Stimulated activated CD8-positive, alpha-beta memory T cell treated with anti-CD3 and anti-CD28 coated beads, Interleukin-4, amount 100 ng/mL, for 4 hours (primary cell): ENCODE measurements at places on chromosomes 1 and 21.

- DNase-seq = no peak
Observed at GRCh38 chr1:118304722-118305359, 119.8 kb upstream of the SPAG17 start.

DNA sequence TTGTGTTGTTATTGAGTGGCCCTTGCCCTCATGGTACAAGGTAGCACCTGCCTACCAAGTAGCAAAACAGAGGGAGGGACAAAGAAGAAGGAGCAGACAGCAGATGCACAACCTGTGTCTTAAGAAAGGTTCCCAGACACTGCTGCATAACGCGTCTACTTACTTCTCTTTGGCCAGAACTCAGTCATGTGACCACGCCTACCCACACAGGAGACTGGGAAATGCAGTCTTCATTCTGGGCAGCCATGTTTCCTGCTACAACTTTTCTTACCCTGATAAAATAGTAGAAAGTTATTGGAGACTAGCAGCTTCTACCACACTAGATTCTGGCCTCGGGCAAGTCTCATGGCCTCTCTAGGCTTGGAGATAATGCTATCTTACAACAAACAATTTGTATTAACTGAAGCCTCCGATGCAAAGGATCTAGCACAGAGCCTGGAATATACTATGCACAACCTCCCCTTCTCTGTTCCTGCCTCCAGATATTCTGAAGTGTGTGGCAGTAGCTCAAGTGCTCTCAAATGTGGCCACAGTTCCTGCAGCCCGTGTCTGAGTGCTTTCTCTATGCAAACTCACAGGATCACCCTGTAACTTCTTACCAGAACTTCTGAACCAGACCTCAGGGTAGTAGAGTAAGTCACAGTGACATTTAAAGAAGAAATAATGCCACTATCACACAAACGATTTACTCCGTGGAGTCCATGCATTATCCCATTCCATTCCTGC lies 34.1 kb upstream of the BTG2 start:
- DNase-seq = no peak

- DNase-seq = no peak
Observed at GRCh38 chr1:55255901-55256300, 40.7 kb upstream of the USP24 start.

DNA sequence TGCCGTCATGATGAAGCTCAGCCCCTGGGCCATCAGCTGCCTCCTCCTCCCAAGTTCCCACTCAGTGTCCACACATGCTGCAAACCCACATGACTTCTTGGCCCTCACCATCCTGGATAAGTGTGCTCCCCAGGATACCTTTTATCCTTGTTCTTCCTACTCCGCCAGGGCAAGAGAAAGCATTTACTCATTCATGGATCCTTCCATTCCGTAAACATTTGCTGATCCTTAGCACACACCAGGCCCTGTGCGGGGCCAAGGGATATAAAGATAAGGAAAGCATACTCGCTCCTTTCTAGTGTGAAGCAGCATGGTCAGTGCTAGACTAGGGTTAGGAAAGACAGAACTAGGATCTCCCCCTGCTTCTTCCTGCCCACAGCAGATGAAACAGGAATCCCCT lies 122.1 kb upstream of the HMGB4 start:
- DNase-seq = no peak

DNA sequence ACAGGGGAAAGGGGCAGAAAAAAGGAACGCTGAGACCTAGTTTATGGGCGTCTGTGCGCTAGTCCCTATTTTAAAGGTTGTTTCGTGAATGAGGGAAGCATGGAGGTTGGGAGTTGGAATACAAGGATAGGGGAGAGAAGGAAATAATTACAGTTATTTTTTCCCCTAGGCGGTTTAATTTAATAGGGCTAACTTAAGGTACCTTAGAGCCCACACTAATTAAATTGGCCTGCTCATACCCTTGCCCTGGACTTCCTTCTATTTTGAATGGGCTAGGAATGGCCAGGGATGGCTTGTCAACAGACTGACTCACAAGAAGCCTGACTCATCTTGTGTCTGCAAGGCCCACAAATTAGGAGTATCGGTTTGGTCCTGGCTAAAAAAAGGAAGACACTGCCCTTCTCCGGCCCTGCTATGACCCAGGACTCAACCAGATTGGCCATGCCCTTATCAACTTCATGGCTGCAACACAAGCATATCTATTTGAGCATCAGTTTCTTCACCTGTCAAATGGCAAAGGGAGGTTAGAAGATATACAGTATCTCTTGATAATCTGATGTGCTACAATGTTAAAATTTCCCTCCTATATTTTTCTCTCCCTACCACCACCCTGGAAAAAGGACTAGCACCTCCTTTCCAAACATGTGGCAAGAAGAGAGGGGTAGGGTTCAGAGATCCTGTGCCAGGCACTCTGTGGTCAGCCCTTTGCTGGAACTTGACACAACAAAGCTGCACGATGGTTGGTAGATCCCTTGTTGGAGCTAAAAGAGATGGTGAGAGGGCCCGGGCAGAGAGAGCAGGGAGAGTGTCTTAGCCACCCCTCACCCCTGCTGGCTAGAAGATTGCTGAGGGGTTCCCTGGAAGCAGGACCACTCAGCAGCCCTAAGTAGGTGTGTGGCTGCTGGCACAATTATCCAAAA lies 2.2 kb upstream of the SSBP3 start:
- DNase-seq = no peak
